ENCODE measurements at places on chromosomes 7 and 10.

GRCh38 chr10:93075369-93076221, 1.9 kb downstream of the CYP26A1 start:
- no peak for DNase-seq

DNA sequence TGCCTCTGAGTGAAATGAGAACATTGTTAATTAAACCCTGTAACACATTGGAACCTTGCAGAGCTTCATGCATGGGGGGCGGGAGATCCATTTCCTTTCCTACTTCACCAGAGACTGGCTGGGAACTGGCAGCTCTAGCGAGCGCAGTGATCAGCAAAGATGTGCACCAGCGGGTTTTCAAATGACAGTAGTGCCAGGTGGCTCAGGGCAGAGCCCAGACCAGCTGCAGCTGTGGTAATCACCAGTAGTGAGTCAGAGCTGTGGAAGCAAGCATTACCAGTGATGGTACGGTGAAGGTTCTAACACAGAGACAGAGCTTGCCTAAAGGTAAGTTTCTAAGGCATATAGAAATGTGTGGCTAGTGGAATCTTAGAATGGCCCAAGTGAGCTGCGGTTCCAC, 1009.7 kb upstream of the CELF2 start:
- no peak for DNase-seq

GRCh38 chr7:1432411-1433082, 26.7 kb downstream of the MICALL2 start:
- DNase-seq, result peak; percentile 56

DNA sequence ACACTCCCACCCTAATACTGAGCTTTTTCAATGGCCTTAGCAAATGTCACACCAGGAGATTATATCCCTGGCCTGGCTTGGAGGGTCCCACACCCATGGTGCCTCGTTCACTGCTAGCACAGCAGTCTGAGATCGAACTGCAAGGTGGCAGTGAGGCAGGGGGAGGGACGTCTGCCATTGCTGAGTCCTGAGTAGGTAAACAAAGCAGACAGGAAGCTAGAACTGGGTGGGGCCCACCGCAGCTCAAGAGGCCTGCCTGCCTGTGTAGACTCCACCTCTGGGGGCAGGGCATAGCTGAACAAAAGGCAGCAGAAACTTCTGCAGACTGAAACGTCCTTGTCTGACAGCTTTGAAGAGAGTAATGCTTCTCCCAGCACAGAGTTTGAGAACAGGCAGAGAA, 338.9 kb upstream of the MBL2 start:
- no peak for DNase-seq

GRCh38 chr7:158410720-158411119, 176.9 kb downstream of the PTPRN2 start:
- peak; percentile 13 for DNase-seq

Measured in CD4-positive, alpha-beta T cell treated with Interleukin-15 for 1 hour (primary cell).